GM10248 (cell line): ENCODE measurements at places on chromosomes 1 and 21.

DNA sequence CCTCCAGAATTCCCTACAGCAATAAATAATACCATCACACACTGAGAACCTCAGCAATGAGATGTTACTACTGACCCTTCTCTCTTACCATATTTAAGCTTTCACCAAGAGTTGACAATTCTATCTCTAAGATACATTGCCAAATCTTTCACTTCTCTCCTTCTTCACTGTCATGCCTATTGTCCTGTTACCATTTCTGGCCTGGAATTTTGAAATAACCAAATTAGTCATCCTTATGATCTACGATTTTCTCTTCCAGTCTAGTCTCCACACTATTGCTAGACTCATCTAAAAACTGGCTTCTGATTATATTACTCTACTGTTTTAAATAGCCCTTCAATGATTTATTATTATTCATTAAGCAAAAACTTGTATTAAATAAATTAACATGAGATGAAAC, 656.1 kb upstream of the ADGRL4 start:
- DNase-seq, result no peak

- no peak for DNase-seq
These were observed 365.9 kb downstream of the TGFB2 start for GRCh38 chr1:218711001-218711400.

DNA sequence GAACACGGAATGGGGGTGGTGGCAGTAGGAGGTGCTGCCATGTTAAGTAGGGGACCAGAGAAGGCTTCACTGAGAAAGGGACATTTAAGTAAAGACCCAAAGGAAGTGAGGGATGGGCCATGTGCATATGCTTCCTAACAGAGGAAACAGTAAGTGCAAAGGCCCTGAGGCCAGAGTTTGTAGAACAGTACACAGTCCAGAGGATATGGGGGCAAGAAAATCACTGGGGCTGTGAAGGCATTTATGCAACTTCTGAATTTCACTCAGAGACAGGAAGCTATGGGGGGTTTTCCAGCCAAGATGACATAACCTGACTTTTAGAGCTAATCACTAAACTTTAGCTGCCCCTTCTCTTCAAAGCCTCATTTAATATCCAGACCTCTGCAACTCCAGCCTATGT, 202.5 kb upstream of the EDN2 start:
- peak; percentile 49 for DNase-seq

GRCh38 chr1:18955441-18956192, 859 bp downstream of the IFFO2 start:
- DNase-seq, result no peak

DNA sequence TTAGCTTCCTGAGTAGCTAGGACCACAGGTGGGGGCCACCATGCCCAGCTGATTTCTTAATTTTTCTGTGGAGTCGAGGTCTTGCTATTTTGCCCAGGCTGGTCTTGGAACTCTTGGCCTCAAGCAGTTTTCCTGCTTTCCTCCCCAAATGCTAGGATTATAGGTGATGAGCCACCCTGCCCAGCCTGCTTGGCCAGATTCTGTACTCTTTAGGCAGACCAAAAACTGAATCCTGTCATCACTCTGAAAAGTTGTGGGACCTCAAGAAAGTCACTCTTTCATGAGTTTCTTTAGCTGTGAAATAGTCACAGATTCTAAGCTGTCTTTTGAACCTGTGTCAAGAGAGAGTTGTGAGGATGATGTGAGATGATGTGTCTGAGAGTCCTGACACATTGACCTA, 105.4 kb downstream of the CAMTA1 start:
- no peak for DNase-seq

GRCh38 chr1:202004711-202005110, 5.7 kb upstream of the ELF3 start:
- DNase-seq, result no peak

- DNase-seq, result peak; percentile 51
These were observed 5.2 kb upstream of the HLX start for GRCh38 chr1:220873868-220874655.

- no peak for DNase-seq
These were observed 57.1 kb upstream of the RWDD3 start for GRCh38 chr1:95176861-95177260.
